ENCODE measurements at places on chromosomes 12 and 14.

DNA sequence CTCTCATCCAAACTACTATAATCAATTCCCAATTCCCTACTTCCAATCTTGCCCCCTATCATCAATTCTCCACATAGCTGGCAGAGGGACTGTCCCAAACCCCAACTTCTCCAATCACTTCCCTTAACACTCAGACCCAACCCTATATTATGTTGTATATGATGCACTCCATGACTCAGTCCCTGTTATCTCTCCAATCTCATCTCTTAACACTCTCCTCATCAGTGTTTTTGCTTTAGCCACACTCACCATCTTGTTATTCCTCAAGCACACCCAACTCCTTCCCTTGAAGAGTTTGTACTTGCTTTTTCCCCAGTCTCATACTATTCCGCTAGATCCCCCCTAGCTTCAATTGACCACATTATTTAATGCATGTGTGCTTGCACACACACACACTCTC, 4.9 kb downstream of the RHOJ start:
- DNase-seq: no peak

- DNase-seq: no peak
Measured at GRCh38 chr14:60482743-60483142, 3.1 kb downstream of the C14orf39 start.

DNA sequence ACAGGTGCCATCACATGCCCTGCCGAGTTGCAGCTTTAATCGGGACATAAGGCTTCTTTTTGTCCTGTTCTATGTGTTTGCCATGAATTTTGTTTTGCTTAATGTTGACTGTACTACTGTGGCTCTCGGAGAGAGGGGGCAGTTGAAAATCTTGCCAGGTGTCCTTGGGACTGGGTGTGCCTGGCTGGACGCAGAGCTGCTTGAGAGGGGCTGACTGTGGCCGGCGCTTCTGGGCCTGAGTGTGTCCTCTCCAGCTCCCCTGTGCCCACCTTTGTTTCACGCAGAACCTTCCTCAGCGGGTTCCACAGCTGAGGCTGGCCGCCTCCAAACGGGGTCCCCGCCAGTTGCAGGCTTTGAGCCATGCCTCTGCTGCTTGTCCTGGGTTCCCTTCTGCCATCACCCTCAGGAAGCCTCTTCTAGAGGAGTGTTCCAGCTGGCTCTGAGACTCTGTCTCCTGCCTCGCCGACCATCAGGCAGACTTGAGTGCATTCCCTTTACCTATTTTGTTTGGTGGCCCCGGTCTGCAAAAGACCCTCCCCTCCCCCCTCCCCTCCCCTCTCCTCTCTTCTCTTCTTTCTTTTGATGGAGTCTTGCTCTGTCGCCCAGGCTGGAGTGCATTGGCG, 49.7 kb downstream of the DDX51 start:
- DNase-seq: no peak

DNA sequence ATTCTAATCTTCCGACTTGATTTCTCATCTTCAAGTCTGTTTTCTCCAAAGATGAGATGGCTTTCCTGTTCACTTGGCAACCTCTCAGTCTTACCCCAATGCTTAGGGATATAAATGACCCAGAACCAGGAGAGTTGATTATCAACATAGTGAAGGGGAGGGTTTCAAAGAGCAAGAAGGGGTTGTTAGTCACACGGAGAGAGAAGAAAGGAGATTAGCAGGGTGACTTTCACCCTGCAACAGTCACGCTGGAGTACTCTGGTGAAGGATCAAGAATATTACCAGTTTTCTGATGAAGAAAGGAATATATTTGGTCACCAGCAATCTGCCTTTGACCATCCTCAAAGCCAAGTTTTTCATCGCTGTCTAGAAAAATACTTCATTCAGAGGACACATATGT, at the start of gene TMEM52B:
Gene TMEM52B (plus strand): TSS at position 212 of the 400 bp plus-strand sequence. CDS start 543 bp downstream, outside the sequence.
- DNase-seq: no peak

- peak; percentile 50 for DNase-seq
Measured at GRCh38 chr12:2682296-2683251, 112.2 kb upstream of the FKBP4 start.

DNA sequence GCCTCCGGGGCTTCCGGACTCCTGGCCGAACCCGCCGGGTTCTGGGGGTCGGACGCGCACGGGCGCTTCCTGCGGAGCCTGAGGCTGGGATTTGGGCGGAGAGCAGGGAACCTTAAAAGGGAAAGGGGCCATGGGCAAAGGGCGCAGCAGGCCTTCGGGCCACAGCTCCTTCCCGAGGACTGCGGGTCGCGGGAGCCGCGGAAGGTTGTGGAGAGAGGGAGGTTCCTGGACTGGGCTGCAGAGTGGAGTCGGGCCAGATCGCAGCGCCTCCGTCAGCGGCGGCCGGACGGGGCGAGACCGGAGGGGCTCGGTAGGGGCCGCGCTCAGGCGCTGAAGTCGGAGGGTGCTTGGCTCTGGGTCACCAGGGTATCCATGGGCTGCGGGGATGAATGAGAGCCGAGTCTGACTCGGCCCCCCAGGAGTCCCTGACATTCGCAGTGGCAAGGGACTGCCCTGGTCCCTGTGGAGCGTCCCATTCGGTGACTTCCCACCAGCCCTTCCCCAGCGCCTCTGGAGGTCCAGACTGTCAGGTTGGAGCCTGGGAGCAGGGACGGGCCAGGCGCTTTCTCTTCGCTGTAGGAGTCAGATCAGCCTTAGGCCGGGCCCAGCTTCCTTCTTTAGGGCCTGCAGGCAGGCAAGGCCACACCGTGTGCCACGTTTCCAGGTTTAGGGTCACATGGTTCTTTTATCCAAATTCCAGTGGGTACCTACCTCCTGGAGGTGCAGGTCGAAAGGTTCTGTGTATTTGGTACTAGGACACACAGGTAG, 938 bp upstream of the SLC25A29 start:
- no peak for DNase-seq

DNA sequence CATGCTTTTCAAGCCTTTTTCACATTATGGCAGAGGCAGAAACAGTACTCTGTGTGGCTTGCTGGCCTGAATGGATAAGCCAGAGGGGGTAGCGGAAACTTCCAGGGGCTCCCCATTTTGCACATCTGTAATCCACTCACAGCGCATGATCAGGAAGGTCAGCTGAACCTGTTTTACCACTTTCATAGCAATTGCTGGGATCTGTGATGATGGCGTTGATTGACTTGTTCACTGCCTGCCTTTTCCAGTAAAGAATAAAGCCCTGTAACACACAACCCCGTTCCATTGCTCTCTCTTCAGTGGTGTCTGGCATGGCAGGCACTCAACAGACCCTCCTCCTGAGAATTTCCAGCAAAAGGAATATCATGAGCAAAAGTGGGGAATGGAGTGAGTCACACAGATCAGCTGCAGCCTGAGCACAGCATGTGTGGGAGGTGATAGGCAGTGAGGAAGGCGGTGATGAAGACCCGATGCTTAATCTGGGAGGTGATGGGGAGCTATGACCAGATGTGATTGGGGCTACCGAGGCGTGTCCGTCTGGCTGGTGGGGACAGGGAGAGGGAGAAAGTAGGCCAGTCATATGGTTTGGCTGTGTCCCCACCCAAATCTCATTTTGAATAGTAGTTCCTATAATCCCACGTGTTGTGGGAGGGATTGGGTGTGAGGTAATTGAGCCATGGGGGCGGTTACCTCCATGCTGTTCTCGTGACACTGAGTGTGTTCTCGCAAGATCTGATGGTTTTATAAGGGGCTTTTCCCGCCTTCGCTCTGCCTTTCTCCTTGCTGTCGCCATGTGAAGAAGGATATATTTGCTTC, 44.7 kb upstream of the CHST11 start:
- DNase-seq: no peak

DNA sequence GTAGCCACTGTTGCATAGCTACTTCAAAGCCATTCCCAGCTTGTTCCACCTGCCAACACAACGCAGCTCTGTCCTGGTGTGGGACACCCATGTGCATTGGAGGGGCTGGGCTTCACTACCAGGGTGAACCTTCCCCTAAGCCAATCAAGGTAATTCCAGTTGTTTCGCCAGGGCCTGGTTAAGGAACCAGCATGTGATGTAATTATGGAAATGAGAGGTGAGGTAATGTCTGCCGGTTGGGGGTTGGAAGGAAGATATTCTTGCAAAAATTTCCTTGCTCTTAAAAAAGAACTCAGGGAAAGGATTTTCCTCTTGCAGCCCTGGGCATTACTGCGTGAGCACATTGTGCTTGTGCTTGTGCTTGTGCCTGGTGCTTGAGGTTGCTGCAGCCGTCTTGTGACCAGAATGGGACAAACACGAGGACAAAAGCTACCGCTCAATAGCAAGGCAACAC, 14.9 kb downstream of the TUBA1C start:
- no peak for DNase-seq

DNA sequence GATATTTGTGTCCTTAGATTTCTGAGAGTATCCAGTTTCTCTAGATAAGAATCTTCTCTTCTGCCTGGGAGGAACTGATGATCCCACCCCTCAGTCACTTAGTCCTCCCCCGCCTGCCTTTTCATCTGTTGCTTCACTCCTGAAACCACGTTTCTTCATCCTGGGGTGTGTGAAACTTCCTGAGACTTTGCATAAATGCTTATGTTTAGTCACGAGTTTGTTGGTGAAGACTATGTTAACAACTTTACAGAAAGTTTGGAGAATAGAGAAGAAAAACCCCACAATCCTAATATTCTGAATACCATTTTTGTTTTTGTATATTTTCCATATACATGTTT, 33.2 kb downstream of the MARK3 start:
- no peak for DNase-seq

- no peak for DNase-seq
Measured at GRCh38 chr14:67405771-67406170, 6.2 kb downstream of the PLEK2 start.

- DNase-seq: no peak
Measured at GRCh38 chr14:58193542-58193941, 6.4 kb upstream of the ACTR10 start.

DNA sequence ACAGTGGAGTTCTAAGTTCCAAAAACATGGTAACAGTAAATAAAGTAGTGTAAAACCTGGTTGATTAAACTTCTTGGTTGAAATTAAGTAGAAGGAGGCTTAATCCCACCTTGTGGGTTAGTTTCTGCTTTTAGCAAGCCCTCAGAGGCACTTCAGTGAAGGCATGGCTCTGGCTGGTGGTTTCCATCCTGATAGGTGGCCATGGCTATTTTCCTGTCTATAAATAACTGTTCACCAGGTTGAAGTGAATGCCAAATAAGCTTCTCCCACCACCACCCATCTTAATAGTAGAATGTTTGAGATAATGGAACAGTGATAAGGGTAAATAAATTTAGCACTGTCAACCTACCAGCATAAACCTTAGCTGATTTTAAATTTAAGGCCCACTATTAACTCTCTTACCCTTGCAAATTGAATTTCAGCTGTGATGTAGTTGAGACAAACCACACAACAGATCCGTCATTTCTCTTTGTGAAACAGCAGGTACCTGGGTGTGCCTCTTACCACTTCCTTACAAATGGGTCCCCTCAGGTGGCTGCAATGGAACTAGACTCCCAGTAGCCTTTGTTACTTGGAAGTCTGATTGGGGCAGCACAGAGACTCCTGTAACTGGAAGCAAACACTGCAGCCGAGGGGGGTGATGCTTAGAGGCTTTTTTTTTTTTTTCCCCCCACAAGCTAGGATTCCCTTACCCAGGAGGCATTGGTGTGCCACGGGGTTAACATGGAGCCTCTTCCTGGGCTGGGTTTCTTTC, 41.4 kb downstream of the DAAM1 start:
- no peak for DNase-seq

DNA sequence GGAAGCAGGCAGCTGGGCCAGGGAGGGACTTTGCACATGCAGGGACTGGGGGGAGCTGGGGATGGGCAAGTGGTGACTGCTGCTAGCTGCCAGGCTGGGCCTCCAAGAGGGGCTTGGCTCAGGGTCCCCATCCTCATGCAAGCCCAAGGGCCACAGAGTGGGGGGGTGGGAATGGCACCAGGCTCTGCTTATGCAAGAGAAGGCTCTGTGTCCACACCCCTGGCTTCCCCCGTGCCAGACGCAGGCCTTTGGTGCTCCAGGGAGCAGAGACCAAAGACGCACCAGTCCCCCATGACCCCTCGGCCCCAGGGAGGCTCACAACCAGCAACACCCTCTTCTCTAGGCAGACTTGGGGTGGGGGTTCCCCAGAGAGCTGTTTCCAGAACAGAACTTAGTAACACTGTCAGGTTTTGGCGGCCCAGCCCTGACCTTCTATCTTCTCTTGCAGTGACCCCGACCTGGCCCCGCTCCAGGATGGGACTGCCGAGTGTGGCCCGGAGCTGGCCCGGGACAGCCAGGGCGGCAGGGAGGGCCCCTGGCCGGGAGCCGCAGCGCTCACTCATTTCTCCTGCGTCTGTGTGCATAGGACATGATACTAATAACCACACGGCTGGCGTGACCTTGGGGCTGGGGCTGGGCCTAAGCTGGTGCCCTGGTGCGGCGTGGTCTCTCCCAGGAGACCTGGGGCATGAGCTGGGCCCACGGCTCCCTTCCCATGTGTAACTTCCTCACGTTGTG, 14.3 kb downstream of the XRCC3 start:
- no peak for DNase-seq

DNA sequence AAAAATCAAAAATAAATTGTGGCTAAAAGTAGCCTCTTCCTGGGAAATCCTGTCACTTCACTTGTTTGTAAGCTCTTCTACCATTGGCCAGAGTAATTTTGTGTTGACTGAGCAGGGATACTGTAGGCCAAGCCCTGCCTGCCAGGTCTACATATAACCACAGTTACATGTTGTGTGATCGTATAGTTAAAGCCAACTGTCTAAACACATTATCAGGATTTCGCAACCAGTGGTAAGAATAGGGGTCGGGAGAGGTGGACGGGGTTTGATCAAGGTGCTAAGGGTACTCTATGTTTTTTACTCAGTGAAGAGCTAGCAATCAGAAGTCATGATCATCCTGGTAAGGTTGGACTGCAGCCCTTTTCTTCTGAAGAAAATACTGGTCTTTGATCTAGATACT, 13.4 kb downstream of the ANKRD13A start:
- DNase-seq: no peak

GRCh38 chr12:121442028-121442948, 42.4 kb downstream of the RNF34 start:
- no peak for DNase-seq

Measured in stimulated activated CD4-positive, alpha-beta T cell treated with anti-CD3 and anti-CD28 coated beads, Interleukin-1b, Interleukin-23, amount 100 ng/mL, for 48 hours (primary cell).